ENCODE measurements at places on chromosomes 16 and 17. TPM values are rescaled to one million over a fixed set of nuclear protein-coding genes. Genes with fewer than 3 reads are reported as not detected.
A peak's percentile ranks its signal among the peaks of the same experiment; 100 is the strongest.

TMEM238L gene
- 0.16 TPM for polyA plus RNA-seq

ADGRG3 gene
- 0.16 TPM for polyA plus RNA-seq

DNA sequence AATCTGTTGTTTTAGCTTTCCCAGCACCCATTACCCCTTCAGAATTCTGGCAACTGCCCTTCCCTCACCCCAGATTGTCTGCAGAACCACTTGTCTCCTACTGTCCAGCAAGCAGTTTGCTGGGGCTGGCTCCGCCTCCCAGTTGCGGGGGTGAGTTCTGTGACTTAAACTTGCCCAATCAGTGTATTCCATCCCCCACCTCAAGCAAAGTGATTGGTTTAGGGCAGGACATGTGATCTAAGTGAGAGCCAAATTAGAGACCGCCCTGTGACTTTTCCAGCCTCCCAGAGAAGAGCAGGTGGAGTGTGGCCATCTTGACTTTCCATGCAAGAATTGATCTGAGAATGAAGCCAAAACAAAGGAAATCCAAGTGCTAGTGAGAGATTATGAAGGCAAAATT is 22.7 kb upstream of the SRCIN1 start:
- no peak for DNase-seq

ZG16 gene
- not detected for polyA plus RNA-seq

DNA sequence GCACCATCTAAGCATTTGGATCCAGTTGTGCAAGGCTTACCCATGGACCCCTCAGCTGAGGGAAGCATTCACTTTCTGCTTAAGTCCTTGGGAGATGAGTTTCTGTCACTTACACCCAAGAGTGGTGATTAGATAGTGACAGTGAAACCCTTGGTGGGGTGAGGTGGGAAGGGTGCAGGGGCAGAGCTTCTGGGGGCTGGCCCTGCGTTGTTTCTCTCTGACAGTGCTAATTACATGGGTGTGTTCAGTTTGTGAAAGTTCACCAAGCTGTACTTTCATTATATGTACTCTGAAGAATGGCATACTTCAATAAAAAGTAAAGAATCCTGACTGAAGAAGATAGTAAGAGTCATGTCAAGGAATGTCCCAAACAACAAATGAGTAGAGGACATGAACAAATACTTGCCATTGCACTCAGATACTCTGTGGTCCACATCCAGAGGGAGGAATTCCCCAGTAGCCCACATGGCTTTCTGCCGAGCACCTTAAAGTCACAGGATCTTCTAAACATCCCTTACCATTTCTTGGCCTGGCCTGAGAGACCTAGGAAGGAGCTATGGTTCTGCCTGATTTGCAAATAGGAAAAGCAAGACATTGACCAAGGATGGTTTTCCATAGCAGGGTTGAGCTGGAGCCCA is 8.4 kb downstream of the CHST6 start:
- DNase-seq = no peak

GRCh38 chr16:64236316-64236715 is 885.5 kb downstream of the CDH11 start:
- DNase-seq = no peak

- DNase-seq = no peak
These were observed 961 bp downstream of the FGF11 start for GRCh38 chr17:7440113-7440833.

LPO gene
- polyA plus RNA-seq = 0.29 TPM

RNF43 gene
- 3.1 TPM for polyA plus RNA-seq

DNA sequence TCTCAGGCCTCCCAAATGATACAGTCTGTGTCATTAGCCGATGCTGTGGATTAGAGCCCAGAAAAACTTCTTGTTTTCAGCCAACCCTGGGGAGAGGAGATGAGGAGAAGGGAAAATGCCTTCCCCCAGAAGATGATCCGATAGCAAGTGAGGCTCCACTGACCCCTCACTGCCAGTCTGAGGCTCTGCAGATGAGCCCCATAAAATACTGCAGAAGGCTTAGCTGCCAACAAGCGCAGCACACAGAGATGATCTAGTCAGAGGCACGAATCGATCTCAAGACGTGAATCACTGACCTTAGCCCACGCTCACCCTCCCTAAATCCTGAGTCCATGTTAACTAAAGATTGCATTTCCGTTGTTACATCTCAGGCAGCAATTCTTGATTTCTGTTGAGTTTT is 31.5 kb downstream of the SALL1 start:
- peak; percentile 39 for DNase-seq

- DNase-seq = no peak
These were observed 34.4 kb downstream of the NFAT5 start for GRCh38 chr16:69600202-69600601.

- DNase-seq = no peak
These were observed 4.5 kb downstream of the SAMD14 start for GRCh38 chr17:50125420-50125997.

GRCh38 chr17:69711541-69711940 is 297.0 kb downstream of the MAP2K6 start:
- DNase-seq = peak; percentile 31

GRCh38 chr17:35069311-35069710 is 5.8 kb upstream of the RFFL start:
- no peak for DNase-seq

DNA sequence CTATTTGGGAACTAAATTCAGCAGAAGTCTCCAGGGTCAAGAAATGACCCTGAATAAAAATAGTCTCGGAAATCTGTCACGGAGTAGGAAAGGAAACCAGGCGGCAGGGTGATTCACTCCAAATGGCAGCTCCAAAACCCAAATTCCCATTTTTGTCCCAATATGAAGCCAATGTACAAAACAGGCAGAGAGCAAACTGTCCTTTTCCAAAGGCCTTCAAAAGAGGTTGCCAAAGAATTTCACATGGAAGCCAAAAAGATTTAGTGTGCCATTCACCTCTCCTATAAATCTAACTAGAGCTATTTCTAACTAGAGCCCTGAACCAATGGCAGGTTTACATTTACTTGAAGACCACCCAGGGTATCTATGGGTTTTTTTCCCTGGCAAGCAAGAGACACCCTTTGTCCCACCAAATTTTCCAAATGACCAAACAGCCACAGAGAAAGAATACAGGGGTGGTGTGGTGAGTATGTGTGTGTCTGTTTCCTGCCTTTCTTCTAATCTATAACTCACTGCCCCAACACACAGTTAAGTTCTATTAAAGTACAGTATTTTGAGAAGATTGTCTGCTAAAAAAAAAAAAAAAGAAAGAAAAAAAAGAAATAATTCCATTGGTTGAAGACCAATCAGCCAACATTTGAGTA is 6.8 kb downstream of the MYO1D start:
- DNase-seq = no peak

DNA sequence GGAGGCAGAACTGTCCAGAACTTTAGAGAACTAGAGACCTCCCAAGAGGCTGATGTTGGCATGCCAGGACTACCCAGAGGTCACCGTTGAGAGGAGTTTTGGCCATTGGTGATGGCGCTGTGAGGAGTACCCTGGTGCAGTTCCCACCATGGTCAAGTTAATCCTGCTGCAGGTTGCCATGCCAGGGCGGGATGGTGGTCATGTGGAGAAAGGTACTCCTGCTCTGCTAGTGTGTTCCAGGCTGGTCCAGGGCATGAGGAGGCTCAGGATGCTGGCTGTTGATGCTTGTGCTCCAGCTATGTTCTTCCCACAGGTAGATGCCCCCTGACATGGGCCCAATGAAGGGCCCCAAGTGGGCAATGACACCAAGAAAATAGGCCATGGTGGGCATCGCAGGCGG is 4.1 kb upstream of the PHF12 start:
- no peak for DNase-seq

DNA sequence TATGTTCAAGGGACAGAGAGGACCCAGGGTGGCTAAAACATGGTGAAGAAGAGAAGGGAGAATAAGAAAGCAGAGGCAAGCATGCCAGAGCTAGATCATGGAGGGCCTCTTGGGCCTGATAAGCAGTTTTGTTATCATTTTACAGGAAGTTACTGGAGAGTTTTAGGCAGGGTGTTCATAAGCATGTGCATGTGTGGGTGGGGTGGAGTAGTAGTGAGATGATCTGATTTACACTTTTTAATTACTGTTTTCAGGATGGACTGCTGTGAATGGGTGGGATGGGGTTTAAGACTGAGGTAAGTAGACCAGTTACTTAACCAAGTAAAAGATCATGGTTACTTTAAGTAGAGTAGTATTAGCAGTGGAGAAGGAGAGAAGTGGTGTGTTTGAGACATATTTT is 173.6 kb downstream of the PHKB start:
- no peak for DNase-seq

PIRT gene
- not detected for polyA plus RNA-seq

DNA sequence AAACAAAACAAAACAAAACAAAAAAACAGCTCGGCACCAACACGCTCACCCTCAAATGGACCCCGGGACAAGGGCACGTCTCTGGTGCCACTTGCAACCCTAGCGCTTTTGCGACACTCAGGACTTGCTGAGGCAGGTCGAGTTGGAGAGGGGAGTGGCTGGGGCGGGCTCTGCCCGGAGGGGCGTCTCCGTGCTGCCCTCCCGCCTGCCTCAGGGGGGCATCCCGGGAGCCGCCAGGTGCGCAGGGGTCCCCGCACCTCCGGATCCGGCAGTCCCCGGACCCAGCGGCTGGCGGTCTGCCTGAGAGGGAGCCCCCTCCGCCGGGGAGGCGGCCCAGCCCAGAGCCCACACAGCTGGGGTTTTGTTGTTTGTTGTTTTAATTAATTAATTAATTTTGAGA is at the start of gene SLC52A1:
Gene SLC52A1, minus strand, starts transcription at position 112 of the 400 bp plus-strand sequence. CDS start 820 bp downstream, outside the sequence.
- no peak for DNase-seq

GRCh38 chr17:32142857-32143526 is 690 bp downstream of the RHOT1 start:
- DNase-seq = peak; percentile 55

DNA sequence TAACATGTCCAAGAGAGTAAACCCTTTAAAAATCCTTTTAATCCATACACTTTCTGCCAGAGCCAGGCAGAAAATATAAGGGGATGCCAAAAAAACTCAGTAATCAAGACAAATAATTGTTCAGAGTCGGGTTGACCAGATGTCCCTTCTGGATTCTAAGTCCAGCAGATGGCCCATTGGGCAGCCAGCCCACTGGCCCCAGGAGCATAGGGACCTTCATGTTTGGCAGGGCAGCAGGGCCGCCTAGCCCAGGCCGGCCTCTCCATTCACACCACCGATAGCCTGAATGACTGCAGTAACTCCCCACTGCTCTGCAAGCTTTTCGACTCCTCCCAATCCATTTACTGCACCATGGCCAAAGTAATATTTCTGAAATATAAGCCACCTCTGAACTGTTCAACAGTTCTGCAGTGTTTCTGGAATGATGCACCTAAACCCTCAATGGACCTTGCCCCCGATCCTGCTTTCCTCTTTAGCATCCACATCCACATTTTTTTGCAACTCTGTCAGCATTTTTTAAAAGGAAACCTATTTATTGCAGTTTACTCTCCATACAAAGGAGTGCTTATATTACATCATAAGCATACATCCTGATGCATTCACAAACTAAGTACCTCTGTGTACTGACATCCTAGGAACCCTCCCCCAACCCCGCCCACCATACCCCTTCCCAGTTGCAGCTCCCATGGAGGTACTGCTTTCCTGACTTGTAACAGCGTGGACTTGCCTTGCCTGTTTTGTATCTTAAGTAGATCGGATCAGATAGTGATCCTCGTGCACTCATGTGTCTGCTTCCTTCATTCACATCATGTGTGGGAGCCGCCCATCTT is 46.4 kb downstream of the LDHD start:
- DNase-seq = peak; percentile 87

DNA sequence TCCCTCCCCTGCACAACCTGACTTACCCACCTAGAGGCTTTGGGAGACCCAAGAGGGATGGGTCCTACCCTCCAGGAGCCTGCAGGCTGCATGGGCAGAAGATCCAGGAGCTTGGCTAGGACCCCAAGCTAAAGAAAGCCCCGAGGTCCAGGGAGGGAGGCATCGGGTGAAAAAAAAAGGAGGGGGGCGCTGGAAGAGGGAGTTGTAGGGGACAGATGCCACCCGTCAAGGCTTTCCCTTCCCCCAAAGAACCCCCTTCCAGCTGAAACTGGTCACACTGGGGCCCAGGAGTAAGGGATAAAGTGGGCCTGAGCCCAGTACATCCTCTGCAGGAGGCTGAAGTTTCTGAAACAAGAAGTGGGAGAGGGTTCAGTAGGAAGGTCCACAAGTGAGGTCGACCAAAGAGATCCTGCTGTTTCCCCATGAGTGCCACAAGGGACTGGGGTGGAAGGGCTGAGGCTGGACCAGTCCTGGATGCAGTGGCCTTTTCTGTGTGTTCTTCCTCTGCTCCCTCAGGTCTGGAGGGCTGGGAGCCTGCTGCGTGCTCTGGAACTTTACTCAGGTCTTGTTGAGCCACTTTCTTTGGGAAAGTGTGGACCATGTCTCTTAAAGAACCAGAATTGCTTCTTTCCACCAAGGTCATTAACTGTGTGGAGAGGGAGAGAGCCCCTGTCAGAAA is 14.2 kb upstream of the CBFB start:
- DNase-seq = no peak

DNA sequence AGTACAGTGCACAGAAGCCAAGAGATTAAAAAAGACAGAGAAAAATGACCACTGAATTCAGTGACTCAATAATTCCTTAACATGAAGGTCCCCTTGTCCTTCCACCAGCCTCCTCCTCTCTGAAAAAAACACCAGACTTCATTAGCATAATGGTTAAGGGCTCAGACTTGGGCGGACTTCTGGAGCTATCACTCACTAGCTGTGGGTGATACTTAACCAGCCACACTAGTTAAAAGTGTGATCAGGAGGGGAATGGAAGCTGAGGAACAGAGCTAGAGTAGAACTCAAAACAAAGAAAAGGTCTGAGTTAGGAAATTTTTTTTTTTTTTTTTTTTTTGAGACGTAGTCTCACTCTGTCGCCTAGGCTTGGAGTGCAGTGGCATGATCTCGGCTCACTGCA is 23.2 kb downstream of the ZNF652 start:
- no peak for DNase-seq

CORO1A gene
- 23.3 TPM for polyA plus RNA-seq

DNA sequence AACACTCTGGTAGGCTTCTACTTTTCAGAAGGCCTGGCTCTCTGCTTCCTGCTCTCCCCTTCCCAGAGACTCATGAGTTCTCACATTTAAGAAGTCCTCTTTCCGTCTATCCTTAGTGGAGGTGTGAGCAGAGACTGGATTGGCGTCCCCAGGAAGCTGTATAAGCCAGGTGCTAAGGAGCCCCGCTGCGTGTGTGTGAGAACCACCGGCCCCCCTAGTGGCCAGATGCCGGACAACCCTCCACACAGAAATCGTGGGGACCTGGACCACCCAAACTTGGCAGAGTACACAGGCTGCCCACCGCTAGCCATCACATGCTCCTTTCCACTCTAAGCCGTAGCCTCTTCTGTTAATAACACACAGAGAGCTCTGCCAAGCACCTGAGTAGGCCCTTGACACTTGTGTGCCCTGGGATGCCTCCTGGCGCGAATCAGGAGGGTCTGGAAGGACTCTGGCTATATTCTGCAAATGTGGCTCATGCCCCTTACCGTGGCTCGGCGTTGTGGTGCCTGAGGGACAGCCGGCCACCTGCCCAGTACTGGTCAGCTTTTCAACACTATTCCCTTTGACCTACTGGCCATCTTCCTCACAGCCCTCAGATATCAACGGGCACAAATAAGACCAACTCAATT is 13.9 kb downstream of the CYB5D2 start:
- no peak for DNase-seq

GRCh38 chr16:86337138-86337537 is 173.2 kb upstream of the FOXF1 start:
- DNase-seq = no peak

ZNF668 gene
- 10.8 TPM for polyA plus RNA-seq

OTOP3 gene
- not detected for polyA plus RNA-seq
